ENCODE measurements at places on chromosomes 13 and 19. TPM values are rescaled to one million over a fixed set of nuclear protein-coding genes. Genes with fewer than 3 reads are reported as not detected.

Gene SYNE4
- total RNA-seq, result 1.8 TPM

Gene OR7A5
- not detected for total RNA-seq

Gene KLC3
- not detected for total RNA-seq

Gene LRG1
- total RNA-seq, result 0.39 TPM

Gene KCNN1
- total RNA-seq, result not detected

Gene OR7G1
- not detected for total RNA-seq

Gene ZNF177
- total RNA-seq, result 0.18 TPM

DNA sequence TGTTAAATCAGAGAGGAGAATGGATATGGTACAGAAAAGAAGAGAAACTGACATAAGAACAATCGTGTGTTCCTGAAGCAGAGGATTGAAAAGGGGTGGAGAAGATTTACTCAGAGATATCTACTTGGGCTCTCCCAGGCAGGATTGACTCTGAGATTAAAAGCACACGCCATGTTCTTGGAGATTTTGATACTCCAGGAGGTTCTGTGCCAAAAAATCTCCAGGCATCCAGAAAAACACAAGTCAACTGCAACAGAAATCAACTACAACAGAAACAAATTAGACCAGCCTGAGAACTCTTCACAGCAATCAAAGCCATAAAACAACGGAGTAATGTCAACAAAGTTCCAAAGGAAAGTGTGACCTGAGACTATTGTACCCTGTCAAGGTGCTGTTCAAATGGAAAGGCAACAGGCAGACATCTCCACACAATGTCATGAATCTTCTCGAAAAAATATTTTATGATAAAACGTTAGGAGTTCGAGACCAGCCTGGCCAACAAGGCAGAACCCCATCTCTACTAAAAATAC is 104.2 kb downstream of the UBL3 start:
- H3K27me3 ChIP-seq, result peaks cover 11% of the 10 kb centered on the region
- no peaks in the 10 kb centered on the region for H3K36me3 ChIP-seq
- no peak for DNase-seq
- H3K27ac ChIP-seq, result no peak overlapping the region
- H3K4me1 ChIP-seq, result no peaks in the 10 kb centered on the region

DNA sequence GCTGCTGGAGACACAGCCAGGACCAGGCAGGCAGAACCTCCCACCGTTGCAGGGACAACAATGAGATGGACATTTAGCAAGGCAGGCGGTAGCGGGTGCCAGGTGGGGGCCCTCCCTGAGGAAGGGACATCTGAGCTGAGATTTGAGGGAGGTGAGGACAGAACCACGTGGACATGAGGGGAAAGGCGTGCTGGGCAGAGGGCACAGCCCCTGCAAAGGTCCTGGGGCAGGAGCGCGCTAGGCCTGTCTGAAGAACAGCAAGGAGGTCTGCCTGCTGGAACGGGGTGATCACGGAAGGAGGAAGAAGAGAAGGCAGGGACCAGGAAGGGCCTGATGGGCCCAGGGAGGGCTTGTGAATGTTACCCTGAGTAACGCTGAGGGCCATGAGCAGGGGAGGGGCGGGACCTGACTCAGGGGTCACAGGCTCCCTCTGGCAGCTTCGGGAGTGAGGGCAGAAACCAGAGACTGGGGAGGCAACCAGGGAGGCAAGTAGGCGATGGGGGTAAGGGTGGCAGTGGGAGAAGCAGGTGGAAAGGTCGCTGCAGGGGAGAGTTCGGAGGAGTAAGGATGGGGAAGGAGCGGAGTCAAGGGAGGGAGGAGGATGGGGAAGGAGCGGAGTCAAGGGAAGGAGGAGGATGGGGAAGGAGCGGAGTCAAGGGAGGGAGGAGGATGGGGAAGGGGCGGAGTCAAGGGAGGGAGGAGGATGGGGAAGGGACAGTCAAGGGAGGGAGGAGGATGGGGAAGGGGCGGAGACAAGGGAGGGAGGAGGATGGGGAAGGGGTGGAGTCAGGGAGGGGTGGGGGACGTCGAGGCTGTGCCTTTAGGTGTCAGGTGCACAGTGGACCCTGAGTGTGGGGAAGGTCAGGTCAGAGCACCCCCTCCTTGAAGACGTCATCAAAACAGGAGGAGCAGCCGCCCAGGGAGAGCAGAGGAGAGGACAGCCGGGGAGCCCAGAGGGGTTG is 15.7 kb upstream of the B3GNT3 start:
- peaks cover 9% of the 10 kb centered on the region for H3K4me1 ChIP-seq
- DNase-seq, result no peak
- H3K4me3 ChIP-seq, result no peak overlapping the region

- no peaks in the 10 kb centered on the region for H3K27me3 ChIP-seq
- H3K27ac ChIP-seq, result no peak overlapping the region
- no peaks in the 10 kb centered on the region for H3K4me1 ChIP-seq
- no peak for DNase-seq
- no peaks in the 10 kb centered on the region for H3K36me3 ChIP-seq
Observed at GRCh38 chr13:105334211-105334610, 1201.3 kb downstream of the EFNB2 start.

DNA sequence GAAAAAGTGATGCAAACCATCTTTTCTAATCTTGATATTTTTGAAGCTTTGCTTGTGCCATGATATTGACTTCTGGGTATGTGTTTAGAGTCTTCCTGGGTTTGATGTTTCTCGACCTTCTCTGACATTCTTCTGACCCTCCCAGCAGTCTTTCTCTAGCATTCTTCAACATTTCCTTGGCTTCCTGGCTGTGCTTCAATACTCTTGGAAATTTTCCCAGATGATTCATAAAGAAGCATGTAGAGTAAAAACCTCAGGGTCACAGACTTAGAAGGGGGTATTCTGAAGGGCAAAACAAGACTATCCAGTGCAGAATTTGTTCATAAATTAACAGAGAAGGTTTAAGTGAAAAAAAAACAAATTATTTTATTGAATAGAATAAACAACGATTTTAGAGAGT is 946.3 kb upstream of the PCDH9 start:
- no peak for DNase-seq
- no peak overlapping the region for H3K27ac ChIP-seq
- H3K4me1 ChIP-seq, result no peaks in the 10 kb centered on the region
- H3K36me3 ChIP-seq, result no peaks in the 10 kb centered on the region
- H3K4me3 ChIP-seq, result no peak overlapping the region

DNA sequence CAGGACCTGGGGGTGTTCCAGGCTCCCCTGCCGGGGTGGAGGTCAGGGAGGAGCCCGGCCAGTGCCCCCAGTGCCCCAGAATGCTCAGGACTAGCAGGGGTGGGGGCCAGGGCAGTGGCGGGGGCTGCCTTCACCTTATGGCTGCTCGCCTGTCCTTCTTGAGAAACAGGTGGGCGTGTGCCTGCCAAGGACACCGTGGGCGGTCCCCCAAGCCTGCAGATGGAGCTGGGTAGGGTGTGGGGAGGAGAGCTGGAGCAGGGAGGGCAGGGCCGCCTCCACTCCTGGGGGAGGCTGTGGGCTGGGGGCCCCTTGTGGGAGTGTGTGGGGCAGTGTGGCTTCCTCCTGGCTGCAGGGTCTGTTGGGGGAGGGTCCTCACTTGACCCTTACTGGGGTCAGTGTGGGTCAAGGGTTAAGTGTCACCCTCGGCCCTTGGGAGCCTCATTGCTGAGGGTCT is 160.1 kb downstream of the KDM4B start:
- no peak for DNase-seq
- peaks cover 1% of the 10 kb centered on the region for H3K36me3 ChIP-seq
- H3K27ac ChIP-seq, result no peak overlapping the region
- H3K4me3 ChIP-seq, result no peak overlapping the region
- peaks cover 10% of the 10 kb centered on the region for H3K4me1 ChIP-seq
- no peaks in the 10 kb centered on the region for H3K27me3 ChIP-seq

GRCh38 chr19:35202722-35203688 is 25.5 kb downstream of the FAM187B start:
- DNase-seq, result no peak
- peaks cover 4% of the 10 kb centered on the region for H3K36me3 ChIP-seq
- H3K4me3 ChIP-seq, result no peak overlapping the region
- H3K27ac ChIP-seq, result peak overlapping the region; percentile 67

DNA sequence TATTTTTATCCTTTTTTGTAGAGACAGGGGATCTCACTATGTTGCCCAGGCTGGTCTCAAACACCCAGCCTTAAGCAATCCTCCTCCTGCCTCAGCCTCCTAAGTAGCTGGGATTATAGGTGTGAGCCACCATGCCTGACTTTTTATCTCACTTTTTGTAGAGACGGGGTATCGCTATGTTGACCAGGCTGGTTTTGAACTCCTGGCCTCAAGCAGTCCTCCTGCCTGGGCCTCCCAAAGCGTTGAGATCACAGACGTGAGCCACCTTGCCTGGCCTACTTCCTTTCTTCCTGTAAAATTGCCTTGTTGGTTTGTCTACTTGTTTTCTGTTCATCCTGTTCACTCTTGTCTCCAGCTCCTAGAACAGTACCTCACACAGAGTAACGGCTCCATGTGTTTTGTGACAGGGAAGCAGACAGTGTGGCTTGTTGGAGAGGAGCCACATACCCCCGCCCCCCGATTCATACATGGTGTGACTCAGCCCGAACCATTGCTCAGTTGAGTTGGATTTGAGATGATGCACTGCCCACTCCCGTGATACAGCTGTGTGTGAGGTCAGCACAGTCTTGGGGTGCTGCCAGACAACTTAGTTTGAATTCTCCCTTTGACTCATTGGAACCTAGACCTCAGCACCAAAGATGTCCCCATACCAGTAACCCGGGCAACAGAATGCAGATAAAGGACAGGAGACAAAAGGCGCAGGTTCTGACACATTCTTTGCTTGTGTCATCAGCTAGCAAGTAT is 34.2 kb downstream of the GPR42 start:
- DNase-seq, result no peak
- H3K36me3 ChIP-seq, result no peaks in the 10 kb centered on the region
- peaks cover 10% of the 10 kb centered on the region for H3K27me3 ChIP-seq
- no peak overlapping the region for H3K4me3 ChIP-seq

GRCh38 chr19:29939628-29940027 is 2.4 kb upstream of the URI1 start:
- H3K27ac ChIP-seq, result no peak overlapping the region
- H3K27me3 ChIP-seq, result peaks cover 4% of the 10 kb centered on the region
- DNase-seq, result no peak
- H3K4me3 ChIP-seq, result no peak overlapping the region

DNA sequence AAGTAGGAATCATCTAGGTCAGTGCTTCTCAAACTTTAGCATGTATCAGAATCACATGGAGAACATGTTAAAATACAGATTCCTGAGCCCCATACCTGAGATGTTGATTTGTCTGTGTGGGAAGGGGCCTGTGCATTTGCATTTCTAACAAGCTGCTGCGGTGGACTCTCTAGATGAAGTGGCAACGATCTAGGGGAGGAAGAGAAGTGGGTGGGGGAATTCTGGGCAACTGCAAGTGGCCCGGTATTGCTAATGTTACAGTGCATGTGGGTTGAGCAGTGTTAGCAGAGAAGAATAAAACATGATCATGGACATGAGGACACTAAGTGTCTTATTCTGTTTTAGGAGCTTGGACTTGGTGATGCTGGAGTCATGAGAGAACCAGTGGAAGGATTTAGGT is 329.0 kb downstream of the OLFM4 start:
- H3K4me3 ChIP-seq, result no peak overlapping the region
- no peaks in the 10 kb centered on the region for H3K4me1 ChIP-seq
- H3K27ac ChIP-seq, result no peak overlapping the region
- H3K36me3 ChIP-seq, result no peaks in the 10 kb centered on the region
- H3K27me3 ChIP-seq, result no peaks in the 10 kb centered on the region

DNA sequence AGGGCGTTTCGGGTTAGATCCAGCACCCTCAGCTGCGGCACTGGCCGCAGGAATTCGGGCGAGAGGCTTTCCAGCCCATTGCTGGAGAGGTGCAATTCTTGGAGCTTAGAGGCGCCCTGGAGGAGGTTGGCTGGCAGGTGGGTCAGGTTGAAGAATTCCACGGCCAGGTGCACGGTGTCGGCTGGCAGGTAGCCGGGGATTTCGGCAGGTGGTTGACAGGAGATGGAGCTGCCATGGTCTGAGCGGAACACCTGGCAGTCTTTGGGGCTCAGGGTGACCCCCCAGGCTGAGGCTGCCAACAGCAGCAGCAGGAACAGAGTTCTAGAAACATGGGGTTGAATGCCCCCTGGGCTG is 1.3 kb downstream of the LRG1 start:
- peaks cover 1% of the 10 kb centered on the region for H3K27me3 ChIP-seq
- no peak overlapping the region for H3K27ac ChIP-seq
- peaks cover 16% of the 10 kb centered on the region for H3K4me1 ChIP-seq
- H3K4me3 ChIP-seq, result no peak overlapping the region
- H3K36me3 ChIP-seq, result no peaks in the 10 kb centered on the region

GRCh38 chr13:73059460-73060250 is 850 bp downstream of the KLF5 start:
- no peaks in the 10 kb centered on the region for H3K36me3 ChIP-seq
- peak overlapping the region; percentile 23 for H3K27ac ChIP-seq
- peaks cover 20% of the 10 kb centered on the region for H3K4me1 ChIP-seq
- DNase-seq, result peak; percentile 37

DNA sequence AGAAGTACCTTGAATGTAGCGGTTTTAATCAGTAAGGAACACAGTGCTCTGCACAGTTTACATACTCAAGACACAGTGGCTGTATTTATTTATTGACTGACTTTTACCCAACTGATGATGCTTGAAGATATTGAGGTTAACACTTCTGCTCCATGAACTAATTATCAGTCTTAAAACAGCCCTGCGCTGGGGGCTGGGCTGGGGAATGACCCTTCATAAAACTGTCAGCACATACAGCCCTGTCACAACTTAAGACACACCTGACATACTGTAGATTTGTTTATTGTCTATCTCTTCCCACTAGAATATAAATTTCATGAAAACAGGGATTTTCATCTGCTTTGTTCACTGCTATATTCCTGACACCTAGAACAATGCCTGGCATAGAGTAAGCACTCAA is 10.8 kb downstream of the NEK5 start:
- no peak overlapping the region for H3K4me3 ChIP-seq
- H3K4me1 ChIP-seq, result no peaks in the 10 kb centered on the region
- H3K27ac ChIP-seq, result no peak overlapping the region
- H3K27me3 ChIP-seq, result peaks cover 15% of the 10 kb centered on the region
